Stimulated activated CD4-positive, alpha-beta T cell treated with anti-CD3 and anti-CD28 coated beads, Interleukin-4, amount 100 ng/mL, for 24 hours (primary cell): ENCODE measurements at places on chromosomes 11 and 22.
A peak's percentile ranks its signal among the peaks of the same experiment; 100 is the strongest.

DNA sequence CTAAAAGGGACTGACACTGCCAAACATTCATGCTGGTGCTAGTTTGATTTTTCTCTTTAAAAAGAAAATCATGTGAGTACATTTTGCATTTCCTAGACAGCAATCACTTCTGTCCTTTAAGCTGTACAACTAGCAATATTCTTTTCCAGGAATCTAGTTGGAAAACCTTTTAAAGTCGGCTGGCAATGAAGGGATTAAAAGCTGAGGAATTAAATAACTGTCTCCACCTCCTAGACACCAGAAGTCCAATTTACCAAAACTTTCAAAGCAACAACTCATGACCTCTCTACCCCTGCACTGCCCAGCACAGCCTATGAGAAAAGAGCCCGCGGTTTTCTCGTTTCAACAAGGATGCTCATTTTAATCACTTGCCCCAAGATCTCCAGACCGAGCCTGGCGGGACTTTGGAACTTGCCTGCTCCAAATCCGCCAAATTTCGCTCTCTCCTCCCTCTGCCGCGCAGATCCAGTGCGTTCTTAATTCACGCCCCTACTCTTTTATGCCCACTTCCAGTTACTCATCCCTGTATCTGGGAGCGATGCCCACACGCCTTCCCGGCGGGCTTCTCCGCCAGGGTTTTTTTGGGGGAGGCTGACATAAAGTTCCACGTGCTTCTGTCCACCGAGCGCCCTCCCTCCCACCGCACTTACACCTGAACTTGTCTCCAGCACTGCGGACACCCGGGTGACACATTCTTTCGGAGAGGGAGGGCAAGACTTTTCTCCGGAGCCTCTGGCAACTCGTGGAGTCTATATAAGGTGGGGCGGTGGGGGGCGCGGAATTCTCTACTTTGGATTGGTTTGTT lies 2.5 kb downstream of the MPPED2 start:
- no peak for DNase-seq

- DNase-seq: no peak
Measured at GRCh38 chr11:4863876-4864275, 14.9 kb upstream of the OR51S1 start.

- DNase-seq: no peak
Measured at GRCh38 chr22:24147666-24148065, 33.6 kb upstream of the SUSD2 start.

GRCh38 chr22:32073823-32074380 lies 30.8 kb downstream of the SLC5A1 start:
- no peak for DNase-seq

DNA sequence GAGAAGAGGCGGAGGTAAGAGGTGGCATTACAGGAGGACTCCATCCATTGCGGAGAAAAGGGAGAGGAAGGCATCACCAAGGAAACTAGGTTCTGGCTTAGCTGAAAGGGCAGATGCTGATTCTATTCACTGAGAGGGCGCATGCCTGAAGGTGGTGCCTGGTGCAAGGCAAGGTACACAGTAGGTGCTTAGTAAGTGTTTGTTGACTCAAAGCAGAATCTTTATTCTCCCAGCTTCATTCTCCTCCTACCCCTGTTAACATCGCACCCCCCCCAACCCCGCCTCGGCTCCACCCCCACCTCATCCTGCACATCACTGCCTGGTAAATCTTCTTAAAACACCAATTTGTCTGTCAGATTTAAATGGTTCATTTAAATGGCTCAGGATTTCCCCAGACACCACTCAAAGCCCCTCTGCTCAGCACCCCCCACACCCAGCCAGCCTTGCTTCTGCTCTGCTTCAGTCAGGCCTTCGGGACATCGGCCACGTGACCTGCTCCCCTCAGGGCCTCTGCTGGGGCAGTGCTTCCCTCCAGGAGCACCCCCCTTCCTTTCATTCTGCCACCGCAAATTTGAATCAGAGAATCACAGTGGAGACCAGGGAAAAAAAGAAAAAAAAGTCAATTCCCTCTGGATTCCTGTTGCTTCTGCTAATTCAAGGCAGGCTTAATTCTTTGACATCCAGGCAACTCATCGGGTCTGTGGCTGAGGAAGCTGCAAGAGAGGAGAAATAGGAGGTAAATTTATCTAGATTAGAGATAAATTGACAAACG lies 17.8 kb upstream of the RCN1 start:
- no peak for DNase-seq

GRCh38 chr11:96207459-96208449 lies 135.2 kb downstream of the MAML2 start:
- no peak for DNase-seq

- no peak for DNase-seq
Measured at GRCh38 chr11:20754933-20755332, 85.5 kb downstream of the NELL1 start.

DNA sequence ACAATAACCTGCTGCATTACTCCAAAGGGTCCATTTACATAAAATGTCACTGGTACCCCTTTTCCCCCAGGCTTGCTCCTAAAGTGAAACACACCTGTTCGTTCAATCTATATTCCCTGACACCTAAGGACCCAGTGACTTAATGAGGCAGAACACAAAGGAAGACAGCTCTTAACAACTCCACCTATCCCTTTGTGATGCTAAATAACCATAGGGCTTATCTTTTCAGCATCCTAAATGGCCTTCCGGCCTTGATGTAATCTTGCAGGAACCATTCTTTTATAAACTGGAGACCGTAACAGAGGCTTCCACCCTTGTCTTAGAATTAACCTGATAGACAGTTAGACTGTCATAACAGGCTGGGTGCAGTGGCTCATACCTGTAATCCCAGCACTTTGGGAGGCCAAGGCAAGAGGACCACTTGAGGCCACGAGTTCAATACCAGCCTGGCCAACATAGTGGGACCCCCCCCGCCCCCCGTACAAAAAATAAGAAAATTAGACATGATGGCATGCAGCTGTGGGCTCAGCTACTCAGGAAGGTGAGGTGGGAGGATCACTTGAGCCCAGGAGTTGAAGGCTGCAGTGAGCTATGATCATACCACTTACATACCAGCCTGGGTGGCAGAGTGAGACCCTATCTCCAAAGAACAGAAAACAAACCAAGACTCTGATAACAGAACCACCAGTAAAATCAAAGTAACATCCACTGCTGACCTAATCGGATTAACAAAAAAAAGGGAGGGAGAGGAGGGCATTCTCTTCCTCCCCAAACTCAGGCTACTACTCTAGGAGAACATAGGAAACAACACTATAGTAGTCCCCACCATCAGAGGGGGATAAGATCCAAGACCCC lies 5.1 kb downstream of the CHEK2 start:
- no peak for DNase-seq

GRCh38 chr22:31238057-31238456 lies 26.0 kb downstream of the LIMK2 start:
- no peak for DNase-seq

DNA sequence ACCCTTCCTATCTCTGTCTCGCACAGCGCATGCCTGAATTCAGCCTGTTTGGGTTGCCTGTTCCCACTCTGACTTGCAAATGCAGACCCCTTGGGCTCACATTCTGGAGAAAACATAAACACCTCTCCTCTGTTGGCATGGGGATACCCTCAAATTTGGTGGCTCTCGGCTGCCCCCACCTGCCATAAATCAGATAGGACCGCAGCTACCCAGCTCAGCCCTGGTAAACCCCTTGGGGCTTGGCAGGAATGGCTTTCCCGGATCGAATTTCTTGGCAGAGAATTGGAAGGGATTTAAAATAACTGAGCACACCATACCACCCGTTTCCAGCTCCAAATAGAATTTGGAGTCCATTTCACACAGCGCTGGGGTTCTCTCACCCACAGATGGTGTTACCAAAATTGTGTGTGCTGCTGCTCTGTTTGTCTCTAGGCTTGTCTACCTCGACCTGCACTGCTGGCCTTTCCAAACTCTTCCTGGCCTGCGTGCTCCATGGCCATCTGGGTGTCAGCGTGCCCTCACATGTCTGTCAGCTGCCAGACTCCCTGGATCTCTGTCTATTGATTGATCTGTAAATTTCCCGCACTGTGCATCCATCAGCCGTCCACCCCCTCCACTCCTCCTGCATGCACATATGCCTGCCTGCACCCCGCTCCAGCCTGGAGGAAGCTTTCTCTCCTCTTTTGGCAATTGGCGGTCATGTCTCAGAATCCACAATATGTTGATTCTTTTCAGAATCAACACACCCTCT lies 134.0 kb downstream of the NTM start:
- no peak for DNase-seq

DNA sequence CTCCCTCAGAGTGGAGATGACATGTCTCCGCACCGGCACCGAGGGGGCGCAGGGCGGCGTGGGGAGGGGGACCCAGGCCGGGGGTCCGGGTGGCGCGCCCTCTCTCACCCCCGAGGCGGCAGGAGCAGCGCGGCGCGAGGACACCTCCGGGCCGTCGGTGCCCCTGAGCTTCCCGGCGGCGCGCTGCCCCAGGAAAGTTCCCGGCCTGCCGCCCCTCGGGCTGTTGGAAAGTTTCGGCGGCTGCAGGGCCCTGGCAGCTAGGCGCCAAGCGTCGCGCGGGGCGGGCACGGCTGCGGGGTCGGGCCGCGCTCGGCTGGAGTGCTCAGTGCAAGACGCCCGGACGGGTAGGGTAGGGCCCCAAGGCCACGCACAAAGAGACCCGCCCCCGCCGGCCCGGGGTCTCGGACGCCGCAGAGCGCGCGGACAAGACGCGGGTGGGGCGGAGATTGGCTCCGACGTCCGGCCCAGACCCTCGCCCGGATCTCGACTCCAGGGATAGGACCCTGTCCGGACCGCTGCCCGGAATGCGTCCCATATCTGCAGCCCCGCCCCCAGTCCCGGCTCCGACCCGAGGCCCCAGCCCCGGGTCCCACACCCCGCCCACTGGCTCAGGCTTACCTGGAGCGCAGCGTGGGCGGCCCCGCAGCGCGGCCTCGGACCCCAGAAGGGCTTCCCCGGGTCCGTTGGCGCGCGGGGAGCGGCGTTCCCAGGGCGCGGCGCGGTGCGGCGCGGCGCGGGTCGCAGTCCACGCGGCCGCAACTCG lies 471 bp downstream of the ARVCF start:
- DNase-seq: peak; percentile 17

GRCh38 chr11:7515447-7515886 lies 1.7 kb downstream of the PPFIBP2 start:
- DNase-seq: no peak

GRCh38 chr22:46560696-46561295 lies 23.4 kb upstream of the CELSR1 start:
- DNase-seq: no peak

- DNase-seq: no peak
Measured at GRCh38 chr22:40310768-40311120, 35.6 kb upstream of the ADSL start.

- DNase-seq: no peak
Measured at GRCh38 chr11:108752297-108752751, 87.5 kb downstream of the DDX10 start.

- DNase-seq: no peak
Measured at GRCh38 chr11:59144096-59144495, 1.4 kb downstream of the FAM111A start.

- no peak for DNase-seq
Measured at GRCh38 chr22:41367680-41368542, 13.8 kb upstream of the TEF start.
